ENCODE measurements at places on chromosomes 1 and 21.

- DNase-seq, result no peak
These were observed 2.6 kb upstream of the SLC30A1 start for GRCh38 chr1:211581526-211581925.

DNA sequence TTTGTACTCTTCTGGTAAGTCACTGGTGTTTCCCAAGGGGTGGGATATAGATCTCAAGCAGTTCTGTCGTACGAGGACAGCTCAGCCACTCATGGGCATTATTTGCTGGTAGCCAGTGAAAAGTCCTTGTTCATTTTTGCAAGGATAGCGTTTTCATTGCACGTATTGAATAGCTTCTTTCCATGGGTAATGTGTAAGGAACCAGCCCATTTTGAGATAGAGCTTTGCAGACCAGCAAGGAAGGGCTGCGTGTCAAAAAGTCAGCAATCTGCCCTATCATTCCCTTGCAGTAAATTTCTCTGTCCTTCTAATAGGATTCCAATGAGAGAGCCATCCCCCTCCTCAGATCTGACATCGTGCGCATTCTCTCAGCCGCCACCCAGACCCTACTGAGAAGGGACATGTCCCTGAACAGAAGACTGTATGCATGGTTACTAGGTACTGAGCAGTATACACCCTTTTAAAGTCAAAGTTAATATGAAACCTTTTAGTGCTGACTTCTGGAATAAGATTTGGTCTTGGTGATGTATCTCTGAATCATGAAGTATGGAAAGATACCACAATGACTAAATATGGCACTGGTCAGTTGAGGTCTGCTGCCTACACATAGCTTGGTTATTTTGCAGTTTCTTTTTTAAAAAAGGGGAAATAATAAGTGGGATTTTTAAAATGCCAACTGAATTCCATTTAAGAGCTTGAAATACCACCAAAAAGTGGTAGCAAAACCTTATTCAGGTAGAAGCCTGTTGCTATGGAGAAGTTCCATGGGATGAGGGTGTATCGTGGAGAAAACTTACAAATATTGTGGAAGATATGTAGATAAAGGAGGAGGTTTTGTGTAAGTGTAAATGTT, 55.3 kb downstream of the DOP1B start:
- no peak for DNase-seq

- DNase-seq, result no peak
These were observed 116.5 kb downstream of the SMYD2 start for GRCh38 chr1:214397497-214397896.

DNA sequence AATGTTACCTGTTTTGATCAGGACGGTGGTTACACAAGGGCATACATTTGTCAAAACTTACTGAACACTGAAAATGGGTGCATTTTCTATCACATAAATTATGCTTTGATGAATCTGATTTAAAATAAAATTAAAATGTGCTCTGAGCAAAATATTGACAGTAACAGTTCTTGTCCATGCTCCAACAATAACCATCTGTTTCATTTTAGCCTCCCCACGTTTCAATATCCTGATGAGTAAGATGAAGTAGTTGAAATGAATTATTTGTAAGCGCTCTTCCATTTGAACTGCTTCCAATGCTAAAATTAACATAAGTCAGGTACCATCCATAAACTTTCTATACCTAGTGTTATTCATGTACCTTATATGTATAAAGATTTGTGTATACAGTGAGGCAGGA, 365.4 kb downstream of the LTN1 start:
- DNase-seq, result no peak
